ENCODE measurements at places on chromosomes 7 and 10.

- no peak for DNase-seq
These were observed 31.7 kb downstream of the SKIDA1 start for GRCh38 chr10:21493784-21494183.

- DNase-seq: no peak
These were observed 1127.7 kb upstream of the LRRTM3 start for GRCh38 chr10:65798133-65798532.

- peak; percentile 34 for DNase-seq
These were observed 855 bp downstream of the ATP6V1F start for GRCh38 chr7:128863433-128863989.

- no peak for DNase-seq
These were observed 28.9 kb downstream of the PPIF start for GRCh38 chr10:79376078-79376628.

GRCh38 chr10:58839771-58840170 is 327.1 kb downstream of the BICC1 start:
- DNase-seq: no peak

GRCh38 chr10:70584366-70584765 is 18.2 kb downstream of the PRF1 start:
- DNase-seq: no peak

GRCh38 chr7:6637544-6638229 is 569 bp downstream of the ZNF316 start:
- peak; percentile 74 for DNase-seq

DNA sequence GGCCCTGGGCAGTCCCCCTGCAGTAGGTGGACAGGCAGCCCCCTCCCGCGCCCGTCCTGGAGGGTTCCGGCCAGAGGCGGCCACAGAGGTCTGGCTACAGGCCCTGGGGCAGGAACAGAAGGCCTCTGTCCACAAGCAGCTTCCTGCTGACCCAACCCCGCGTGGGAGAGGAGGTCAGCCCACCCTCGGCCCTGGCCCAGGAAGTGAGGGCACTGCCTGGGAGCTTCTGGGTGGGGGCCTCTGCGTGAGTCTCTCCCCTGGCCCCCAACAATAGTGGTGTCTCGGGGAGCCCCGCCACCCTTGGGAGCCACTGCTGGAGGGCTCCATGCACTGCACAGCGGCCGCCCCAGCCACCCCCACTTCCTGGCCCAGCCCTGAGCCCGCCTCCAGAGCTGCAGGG is 4.7 kb downstream of the MICALL2 start:
- no peak for DNase-seq

DNA sequence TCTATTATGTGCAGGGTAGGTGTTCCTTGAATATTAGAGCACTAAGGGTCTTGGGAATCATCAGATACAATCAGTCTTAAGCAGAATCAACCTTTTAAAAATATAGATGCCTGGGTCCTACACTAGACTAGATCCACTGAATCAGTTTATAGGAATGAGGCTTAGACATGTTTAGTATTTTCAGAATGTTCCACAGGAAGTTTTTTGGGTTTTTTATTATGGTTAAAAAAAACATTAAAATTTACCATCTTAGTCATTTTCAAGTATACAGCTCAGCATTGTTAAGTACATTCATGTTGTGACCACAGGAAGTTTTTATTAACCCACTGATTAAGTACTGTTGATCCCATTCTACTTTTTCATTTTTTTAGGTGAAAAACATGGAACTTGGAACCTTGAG is 135.7 kb downstream of the LCOR start:
- DNase-seq: no peak

- no peak for DNase-seq
These were observed 42.9 kb upstream of the CNPY1 start for GRCh38 chr7:155589001-155589980.

- no peak for DNase-seq
These were observed 25.0 kb upstream of the AQP1 start for GRCh38 chr7:30886608-30887011.

Measured in CD4-positive, alpha-beta T cell treated with Interleukin-15 for 1 hour (primary cell).